Vein endothelial cell (primary cell): ENCODE measurements at places on chromosomes 7 and 10. TPM values are rescaled to one million over a fixed set of nuclear protein-coding genes. Genes with fewer than 3 reads are reported as not detected.

SPDYE16 gene
- under 0.01 TPM in 1 of 2 replicates, not detected in the other for total RNA-seq

UBTD1 gene
- 76.6 and 84.6 TPM in 2 replicates for total RNA-seq

FRMPD2 gene
- total RNA-seq: under 0.01 TPM in 1 of 2 replicates, not detected in the other

DDC gene
- not detected in 2 replicates for total RNA-seq

SMO gene
- total RNA-seq: 3.0 and 5.2 TPM in 2 replicates

ACTR3C gene
- total RNA-seq: 0.67 and 2.0 TPM in 2 replicates

SPOCK2 gene
- total RNA-seq: 0.96 and 0.98 TPM in 2 replicates

UPK3BL1 gene
- total RNA-seq: 11.5 and 17.3 TPM in 2 replicates

SLC18A2 gene
- total RNA-seq: not detected in 2 replicates

ATOH7 gene
- not detected in 2 replicates for total RNA-seq

RAPGEF5 gene
- total RNA-seq: 197 and 204 TPM in 2 replicates

TMEM213 gene
- not detected in 2 replicates for total RNA-seq

GPR26 gene
- not detected in 2 replicates for total RNA-seq

ADARB2 gene
- total RNA-seq: under 0.01 TPM in 1 of 2 replicates, not detected in the other

ZRANB1 gene
- 19.3 and 22.6 TPM in 2 replicates for total RNA-seq

CYP2C9 gene
- total RNA-seq: not detected in 2 replicates

ZNF485 gene
- 1.3 and 1.9 TPM in 2 replicates for total RNA-seq

IGFBP3 gene
- 9.2 and 13.7 TPM in 2 replicates for total RNA-seq

CLDN3 gene
- 0.98 TPM in 1 of 2 replicates, not detected in the other for total RNA-seq

IFIT2 gene
- 2.3 and 2.7 TPM in 2 replicates for total RNA-seq

MSMB gene
- not detected in 2 replicates for total RNA-seq

ACSM6 gene
- total RNA-seq: not detected in 2 replicates

METTL27 gene
- total RNA-seq: 0.98 TPM in 1 of 2 replicates, not detected in the other

NAT16 gene
- not detected in 2 replicates for total RNA-seq

PAPSS2 gene
- 55.2 and 64.2 TPM in 2 replicates for total RNA-seq

EVX1 gene
- total RNA-seq: not detected in 2 replicates

APBB1IP gene
- total RNA-seq: not detected in 2 replicates

CHST12 gene
- 8.2 and 9.1 TPM in 2 replicates for total RNA-seq

CPEB3 gene
- 1.8 and 2.0 TPM in 2 replicates for total RNA-seq

KCP gene
- not detected in 2 replicates for total RNA-seq

LRRC17 gene
- total RNA-seq: 5.9 and 16.3 TPM in 2 replicates

SORCS3 gene
- total RNA-seq: under 0.01 TPM in 2 replicates

KIN gene
- total RNA-seq: 4.6 and 5.3 TPM in 2 replicates

ERVW-1 gene
- not detected in 2 replicates for total RNA-seq

IFIT1 gene
- total RNA-seq: 1.3 and 1.6 TPM in 2 replicates

BHLHA15 gene
- total RNA-seq: 0.38 and 0.98 TPM in 2 replicates

SNCG gene
- total RNA-seq: 53.1 and 60.4 TPM in 2 replicates

MALRD1 gene
- not detected in 2 replicates for total RNA-seq

AKR1E2 gene
- total RNA-seq: 7.2 and 15.7 TPM in 2 replicates

CELF2 gene
- total RNA-seq: 20.3 and 30.6 TPM in 2 replicates

ZNF786 gene
- total RNA-seq: 6.2 and 7.5 TPM in 2 replicates

XRCC2 gene
- 2.9 and 6.0 TPM in 2 replicates for total RNA-seq

MNX1 gene
- not detected in 2 replicates for total RNA-seq

SCART1 gene
- 1.3 and 1.6 TPM in 2 replicates for total RNA-seq

AGR2 gene
- total RNA-seq: not detected in 2 replicates

FOXP2 gene
- 8.5 and 8.9 TPM in 2 replicates for total RNA-seq

ANKRD2 gene
- 0.65 and 1.1 TPM in 2 replicates for total RNA-seq

CYP2C18 gene
- total RNA-seq: not detected in 2 replicates

SVOPL gene
- not detected in 2 replicates for total RNA-seq

HEPACAM2 gene
- not detected in 2 replicates for total RNA-seq

GPR146 gene
- 13.5 and 29.4 TPM in 2 replicates for total RNA-seq

GJD4 gene
- not detected in 2 replicates for total RNA-seq

KRIT1 gene
- total RNA-seq: 33.3 and 41.2 TPM in 2 replicates

PALS2 gene
- total RNA-seq: 21.9 and 25.2 TPM in 2 replicates

TET1 gene
- total RNA-seq: 0.96 and 1.3 TPM in 2 replicates

PLXDC2 gene
- 1.3 and 1.5 TPM in 2 replicates for total RNA-seq

AQP1 gene
- 1.6 and 4.9 TPM in 2 replicates for total RNA-seq

STAG3 gene
- total RNA-seq: 0.48 and 2.0 TPM in 2 replicates

ASL gene
- 49.6 and 67.8 TPM in 2 replicates for total RNA-seq
